Muscle of back (tissue), 13 donors: ENCODE measurements at places on chromosomes 13 and 19.

DNA sequence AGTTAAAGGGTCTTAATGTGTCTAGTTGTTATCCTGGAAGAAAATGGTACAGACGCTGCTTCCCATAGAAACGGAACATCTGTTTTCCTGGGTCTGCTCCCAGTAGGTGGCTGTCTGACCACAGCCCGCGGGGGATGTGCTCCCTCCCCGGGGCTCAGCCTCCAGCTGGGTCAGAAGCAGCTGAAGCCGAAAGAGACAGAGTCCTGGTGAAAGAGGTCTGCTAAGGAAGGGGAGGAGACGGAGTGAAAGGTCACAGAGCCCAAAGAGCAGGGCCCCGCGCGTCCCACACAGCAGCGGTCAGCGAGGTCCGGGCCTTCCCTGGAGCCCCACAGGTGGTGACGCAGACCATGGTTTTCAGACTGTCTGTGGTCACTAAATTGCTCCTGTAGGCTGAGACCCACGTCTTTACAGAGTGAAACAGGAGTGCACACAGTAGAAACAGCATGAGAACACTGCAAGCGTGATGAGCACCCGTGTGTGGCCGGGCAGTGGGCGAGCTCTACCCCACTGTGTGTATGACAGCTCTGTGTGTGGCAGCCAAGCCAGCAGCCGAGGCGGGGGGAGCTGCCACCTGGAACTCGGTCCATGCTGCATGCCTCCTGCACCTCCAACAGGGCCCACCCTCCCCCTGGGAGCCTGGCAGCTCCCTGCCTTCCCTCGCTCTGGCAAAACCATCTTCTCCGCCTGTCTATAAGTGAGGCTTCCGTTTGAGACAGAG is 52.0 kb upstream of the C13orf46 start:
- DNase-seq, result no peak

- peak; percentile 69 for DNase-seq
Observed at GRCh38 chr13:20713751-20714150, 10.3 kb downstream of the IL17D start.

- no peak for DNase-seq
Observed at GRCh38 chr13:103004661-103005345, 61.4 kb downstream of the SLC10A2 start.

DNA sequence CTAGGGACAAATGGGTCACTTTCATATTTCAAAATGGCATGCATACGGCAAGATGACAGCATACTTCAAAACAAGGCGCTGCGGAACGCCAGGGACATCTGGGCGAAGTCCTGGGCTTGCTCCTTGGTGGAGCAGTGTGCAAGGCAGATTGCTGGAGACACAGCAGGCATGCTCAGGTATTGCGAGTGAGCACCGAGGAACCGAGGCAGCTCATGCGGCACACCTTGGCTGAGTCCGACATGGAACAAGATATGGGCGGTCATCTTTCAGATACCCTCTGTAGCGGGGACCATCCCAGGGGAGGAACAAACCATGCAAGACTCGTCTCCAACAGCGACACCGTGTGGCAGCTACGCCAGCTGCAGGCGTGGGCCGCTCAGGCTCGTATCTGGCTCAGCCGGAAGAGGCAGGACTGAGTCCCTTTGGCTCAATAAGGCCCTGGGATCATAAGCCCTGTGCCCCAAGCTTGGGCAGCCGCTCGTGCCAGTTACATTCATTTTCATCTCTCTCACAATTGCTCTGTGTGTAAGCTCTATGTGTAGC is 112.4 kb downstream of the NUFIP1 start:
- DNase-seq, result no peak

DNA sequence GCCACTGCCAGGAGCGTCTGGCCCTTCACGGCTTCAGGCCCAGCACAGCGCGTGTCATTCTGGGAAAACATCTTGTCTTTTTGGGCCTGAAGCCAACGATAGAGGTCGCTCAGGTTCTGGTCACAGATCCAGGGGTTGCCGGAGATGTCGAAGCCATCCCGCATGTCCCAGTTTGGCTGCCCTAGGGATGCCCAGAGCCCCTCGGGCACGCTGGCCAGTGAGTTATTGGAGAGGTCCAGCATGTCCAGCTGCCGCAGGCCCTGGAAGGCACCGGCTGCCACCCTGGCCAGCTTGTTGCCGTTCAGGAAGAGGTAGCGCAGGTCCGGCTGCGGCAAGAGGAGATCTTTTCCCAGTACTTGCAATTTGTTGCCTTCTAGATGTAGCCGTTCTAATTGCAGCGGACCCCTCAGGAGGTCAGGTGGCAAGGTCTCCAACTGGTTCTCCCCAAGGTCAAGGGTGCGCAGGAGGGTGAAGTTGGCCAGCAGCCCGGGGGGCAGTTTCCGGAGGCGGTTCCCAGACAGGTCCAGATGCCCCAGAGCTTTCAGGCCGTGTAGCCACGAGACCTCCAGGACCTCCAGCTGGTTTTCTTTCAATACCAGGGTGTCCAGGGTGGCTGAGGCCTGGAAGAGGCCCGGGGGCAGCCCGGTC is 1.8 kb downstream of the LRG1 start:
- no peak for DNase-seq

- DNase-seq, result no peak
Observed at GRCh38 chr13:110045919-110046318, 259.5 kb upstream of the IRS2 start.

DNA sequence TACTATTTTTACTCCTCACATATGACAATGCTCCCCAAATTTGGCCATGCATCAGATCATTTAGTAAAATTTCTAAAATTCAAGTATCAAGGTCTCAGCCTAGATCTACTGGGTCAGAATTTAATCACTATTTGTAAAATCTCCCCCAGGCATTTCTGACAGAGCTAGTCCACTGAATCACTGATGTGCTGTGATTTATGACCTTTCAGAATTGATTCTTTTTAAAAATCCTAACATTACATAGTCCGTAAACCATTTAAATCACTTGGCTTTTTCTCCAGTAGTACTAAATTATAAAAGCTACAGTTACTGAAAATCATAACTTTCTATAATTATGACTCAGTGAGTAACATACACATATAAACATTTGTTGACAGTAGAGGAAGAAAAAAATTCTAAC is 92.8 kb upstream of the RAP2A start:
- DNase-seq, result no peak

- DNase-seq, result no peak
Observed at GRCh38 chr13:24306632-24307031, 2.7 kb upstream of the C1QTNF9 start.

DNA sequence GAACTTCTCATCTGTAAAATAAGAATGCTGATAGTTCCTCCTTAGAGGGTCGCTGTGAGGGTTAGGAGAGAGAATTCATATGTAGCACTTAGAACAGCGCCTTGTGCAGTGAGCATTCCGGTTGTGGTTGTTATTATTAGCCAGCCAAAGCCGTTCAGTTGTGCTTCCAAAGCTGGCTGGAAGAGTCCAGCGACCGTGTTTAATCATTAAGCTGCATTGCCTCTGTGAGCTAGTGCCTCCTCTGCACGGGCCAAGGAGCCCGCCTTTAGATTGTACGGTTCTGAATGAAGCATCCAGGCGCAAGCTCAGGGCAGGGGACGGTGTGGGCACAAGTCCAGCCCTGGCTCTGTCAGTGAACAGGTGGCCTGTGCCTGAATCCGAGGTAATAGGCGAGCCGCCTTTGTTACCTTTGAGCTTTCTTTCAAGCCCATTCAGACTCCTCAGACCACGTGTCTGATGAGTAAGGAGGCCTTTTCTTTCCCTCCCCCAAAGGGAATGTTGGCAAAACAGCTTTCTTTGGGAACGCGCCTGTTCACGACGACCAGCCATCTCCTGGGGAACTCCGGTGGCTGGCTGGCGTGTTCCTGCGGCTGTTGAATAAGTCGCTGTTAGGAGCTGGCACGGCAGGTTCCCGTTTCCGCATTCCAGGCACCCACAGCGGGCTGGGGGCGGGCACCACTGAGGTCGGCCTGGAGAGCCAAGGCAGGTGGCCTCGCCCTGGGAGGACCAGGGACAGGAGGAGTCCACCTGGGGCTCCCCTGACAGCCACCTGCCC is 25.1 kb downstream of the SIPA1L3 start:
- DNase-seq, result peak; percentile 58

DNA sequence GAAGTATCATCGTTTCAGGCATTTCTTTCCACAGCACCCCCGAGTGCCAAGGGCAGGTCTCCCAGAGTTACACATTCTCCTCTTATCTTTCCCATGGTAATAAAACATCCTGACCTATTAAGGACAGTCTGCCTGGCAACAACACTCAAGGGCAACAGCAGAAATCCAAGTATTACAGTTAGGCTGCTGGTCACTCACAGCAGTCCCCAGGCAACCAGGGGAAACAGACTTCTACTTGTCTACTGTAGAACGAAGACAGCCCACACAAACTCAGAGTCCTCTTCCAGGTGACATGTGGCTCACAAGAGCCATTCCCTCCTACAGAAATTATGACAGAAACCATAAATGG is 24.3 kb downstream of the RCBTB1 start:
- no peak for DNase-seq

GRCh38 chr19:35287713-35288112 is 4.2 kb upstream of the MAG start:
- no peak for DNase-seq

GRCh38 chr19:29712744-29713516 is 2.1 kb downstream of the C19orf12 start:
- no peak for DNase-seq

GRCh38 chr13:79070343-79070974 is 335.6 kb downstream of the RBM26 start:
- no peak for DNase-seq

DNA sequence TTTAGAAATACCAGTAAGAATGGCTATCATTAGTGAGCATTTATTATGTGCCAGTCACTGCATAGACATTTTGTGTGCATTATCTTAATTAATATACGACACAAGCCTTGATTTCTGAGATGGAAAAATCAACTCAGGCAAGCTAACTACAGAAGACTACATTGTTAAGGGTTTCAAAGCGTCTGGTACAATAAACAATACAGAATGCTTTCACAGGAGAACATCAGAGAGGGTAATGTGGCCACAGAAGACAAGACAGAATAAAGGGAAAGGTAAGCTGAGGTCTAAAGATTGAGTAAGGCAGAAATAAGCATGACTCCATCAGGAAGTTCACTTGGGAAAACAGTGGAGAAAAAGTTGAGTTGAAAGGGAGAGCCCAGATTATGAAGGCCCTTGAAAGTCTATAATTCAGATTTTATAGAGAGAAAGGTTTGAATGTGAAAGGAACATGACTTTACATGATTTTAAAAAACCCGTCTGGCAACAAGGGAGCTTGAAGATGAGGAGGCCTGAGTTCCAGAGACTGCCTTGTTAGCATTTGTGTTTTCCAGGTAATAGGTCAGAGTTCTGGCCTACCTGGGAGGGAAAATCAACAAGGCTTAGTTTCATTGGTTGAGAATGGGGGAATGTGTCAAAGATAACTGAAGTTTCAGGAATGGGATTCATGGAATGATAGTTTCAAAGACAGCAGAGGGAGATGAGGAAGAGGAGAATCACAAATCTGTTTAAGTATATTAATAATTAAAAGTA is 1.8 kb upstream of the MBNL2 start:
- DNase-seq, result no peak

DNA sequence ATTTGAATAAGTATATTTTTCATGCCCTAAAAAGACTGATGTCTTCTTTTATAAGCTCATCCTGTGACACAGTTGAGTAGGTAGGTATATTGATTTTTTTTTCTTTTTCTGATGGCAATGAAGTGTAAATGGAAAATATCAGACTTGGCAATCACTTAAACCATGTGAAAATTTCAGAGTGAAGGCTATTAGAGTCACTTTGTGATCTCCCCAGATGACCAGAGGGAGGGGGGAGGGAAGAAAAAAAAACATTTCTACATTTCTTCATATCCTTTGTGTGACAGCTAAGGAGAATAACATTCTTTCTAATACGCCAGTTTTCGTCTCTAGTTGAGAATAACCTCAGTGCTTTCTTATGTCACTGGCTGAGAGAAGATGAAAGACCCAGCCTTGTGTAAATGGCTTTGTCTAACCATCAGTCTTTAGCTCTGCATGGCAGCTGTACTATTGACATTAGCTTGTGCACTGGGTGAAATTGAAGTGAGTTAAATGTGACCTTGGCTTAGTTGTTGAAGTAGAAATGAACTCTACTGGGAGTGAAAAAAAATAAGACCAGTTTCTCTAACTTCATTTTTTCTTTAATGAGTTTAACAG is 332.1 kb upstream of the DACH1 start:
- DNase-seq, result no peak

DNA sequence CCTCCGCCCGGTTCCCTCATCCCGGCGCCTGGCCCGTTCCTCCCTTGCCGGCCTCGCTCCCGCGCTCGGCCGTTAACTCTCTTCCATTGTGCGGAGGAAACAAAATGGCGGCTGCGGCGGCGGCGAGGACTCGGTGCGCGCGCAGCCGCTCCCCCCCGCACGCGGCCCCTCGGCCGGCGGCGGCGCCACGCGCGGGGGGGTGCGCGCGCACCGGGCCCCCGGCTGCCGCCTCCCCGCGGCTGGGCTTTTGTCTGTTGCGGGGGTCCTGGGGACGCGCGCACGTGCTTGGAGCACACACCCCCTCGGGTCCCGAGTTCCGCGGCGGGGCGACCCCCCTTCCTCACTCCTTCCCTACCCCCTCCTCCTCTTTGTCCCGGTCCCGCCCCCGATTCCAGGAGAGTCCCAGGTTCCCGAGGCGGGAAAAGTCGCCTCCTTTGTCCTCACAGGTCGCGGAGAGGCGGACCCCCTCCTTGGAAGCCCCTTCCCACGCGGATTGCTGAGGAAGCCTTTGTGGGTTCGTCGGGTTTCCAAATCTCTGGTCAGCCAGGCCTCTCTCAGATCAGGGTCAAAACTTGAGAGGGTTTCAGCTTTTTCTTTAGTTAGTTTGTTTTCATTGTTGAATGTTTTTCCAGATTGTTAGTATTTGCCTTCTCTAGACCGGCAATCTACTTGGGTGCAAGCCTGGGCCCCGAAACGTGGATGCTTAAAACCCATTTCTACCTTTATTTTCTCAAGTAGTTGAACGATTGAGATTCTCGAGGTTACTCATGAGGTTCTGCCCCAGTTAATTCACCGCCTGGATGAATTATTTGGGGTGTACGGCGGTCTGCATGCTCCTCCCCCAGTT is 687 bp downstream of the ILF3 start:
- DNase-seq, result no peak

DNA sequence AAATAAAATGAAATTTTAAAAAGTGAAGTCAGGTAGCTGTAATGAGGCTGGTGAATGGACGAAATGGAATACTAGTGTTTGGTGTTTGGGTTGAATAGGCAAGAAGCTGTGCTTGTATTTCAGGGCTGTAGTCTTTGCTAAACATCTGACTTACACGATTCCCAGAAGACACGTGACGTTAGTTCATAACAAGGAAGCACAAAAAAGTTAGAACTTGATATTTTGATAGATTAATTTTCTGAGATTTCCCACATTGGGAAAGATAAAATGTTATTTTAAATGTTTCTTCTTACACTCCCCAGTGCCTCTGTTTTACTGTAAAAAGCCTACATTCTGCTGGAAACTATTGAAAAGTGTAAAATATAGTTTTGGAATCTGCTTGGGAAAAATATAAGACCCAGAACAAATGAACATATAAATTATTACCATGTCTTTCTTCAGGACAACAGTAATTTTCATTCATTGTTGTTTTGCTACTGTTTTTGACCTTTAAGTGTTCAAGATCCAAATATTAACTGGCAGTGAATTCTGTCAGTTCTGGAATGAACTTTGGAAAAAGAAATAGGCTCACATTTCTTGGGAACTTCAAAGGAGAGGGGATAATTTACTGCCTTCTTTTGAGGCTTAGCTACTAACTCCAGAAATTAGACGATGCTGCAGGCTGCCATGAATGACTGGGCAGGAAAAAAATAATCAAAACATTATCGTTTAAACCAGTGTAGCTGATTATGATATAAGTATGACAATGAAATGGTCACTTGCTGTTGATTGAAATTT is 241.3 kb downstream of the SLITRK6 start:
- no peak for DNase-seq
